ENCODE measurements at places on chromosomes 13 and 19.

GRCh38 chr19:35066691-35067563, 25.4 kb downstream of the HPN start:
- peak; percentile 71 for DNase-seq

DNA sequence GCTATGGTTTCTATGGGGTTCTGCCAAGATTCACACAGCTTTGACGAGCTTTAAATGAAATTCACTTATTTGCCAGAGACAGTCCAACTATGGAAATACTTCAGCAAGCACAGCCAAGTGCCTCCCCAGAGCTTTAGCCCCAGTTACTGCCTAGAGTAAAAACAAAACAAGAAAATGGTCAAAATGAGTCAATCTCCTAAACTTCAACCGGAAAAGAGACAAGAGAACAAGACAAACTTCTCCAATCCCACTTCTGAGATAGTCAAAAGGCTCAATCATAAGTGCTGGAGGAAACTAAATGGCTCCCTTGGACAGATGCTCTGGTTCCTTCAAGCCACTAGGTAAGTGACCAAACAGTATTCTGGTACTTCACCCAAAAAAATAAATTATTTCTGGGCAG, 65.8 kb downstream of the KATNAL1 start:
- DNase-seq: no peak

DNA sequence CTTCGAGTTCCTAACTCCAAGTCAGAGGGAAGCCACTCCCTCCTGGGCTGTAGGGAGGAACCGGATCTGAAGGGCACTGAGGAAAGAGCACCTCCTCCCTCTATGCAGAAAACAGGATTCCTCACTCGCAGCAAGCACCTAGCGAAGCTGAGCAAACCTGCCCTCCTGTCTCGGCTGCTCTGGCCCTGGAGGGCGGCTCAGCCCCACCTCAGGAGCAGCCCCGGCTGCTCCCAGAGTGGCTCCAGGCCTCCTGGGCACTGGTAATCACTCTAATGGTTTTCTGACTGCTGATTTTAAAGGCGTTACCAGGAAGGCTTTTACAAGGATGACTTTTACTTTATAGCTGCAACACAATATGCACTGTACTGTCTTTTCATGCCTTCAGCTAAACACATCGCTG, 312.5 kb downstream of the TEX29 start:
- DNase-seq: no peak

GRCh38 chr13:68506888-68507551, 1276.9 kb upstream of the PCDH9 start:
- DNase-seq: no peak

DNA sequence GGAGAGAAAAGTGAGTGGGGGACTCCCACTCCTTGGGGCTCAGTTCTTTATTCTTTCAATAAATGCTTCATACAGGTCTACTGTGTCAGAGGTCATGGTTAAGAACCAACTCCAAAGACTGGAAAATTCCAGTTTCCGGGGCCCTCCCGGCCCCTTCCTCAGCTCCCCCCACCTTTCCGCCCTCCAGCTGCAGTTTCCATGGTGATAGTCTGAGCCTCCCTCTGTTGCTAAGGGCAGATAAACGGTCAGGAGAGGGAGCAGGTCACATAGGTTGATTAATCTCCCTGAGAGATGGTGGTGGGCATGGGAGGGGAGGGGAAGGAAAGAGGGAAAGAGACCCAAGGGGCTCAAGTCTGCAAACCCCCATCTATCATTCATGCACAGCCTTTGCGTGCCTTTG, 131.5 kb upstream of the USP29 start:
- no peak for DNase-seq

- DNase-seq: peak; percentile 56
Observed at GRCh38 chr13:75485286-75486062, 3.5 kb upstream of the TBC1D4 start.

DNA sequence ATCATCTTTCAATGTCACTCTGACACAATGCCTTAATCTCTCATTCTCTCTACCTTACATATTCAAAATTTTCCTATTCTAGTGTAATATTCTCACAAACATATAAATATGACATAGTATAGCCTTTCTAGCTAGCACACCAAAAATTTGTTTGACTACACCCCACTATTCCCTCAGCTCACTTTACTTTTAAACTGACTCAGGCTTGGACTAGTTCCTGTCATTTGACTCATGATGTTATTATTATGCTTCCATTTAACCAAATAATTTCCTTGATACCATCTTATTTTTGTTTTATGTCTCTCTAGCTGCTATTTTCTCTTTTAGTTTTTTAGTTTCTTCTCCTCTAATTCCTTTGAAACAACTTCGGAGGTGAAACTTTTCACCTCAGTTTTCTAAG, 1745.6 kb upstream of the PCDH20 start:
- DNase-seq: peak; percentile 29

DNA sequence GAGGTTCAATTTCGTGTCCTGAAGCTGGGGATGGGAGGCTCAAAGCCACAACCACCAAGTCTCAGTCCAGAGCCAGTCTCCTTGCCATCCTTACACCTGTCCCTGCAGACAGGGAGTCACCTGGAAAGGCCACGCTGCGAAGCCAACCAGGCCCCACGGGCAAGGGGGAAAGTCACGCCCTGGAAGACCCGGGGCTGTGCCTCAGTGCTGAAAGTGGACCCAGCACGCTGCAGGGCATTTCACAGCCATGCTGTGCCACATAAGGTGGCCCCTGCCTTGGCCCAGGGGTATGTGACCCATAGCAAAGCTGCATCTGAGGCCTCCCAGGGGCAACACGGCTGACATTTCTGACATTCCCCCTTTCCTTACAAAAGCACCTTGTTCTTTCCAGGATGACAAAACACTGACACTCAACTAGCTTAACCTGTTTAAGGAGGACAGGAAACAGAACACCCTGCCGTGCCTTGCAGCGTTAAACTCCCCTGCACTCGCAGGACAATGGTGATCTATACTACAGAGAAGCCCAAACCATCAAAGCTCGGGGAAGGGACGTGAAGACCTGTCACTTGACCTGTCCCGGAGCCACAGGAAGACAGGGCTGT, 14.8 kb downstream of the CHERP start:
- no peak for DNase-seq

- peak; percentile 98 for DNase-seq
Observed at GRCh38 chr13:19845758-19846157, 17.7 kb downstream of the ZMYM5 start.

- DNase-seq: no peak
Observed at GRCh38 chr19:2288818-2289713, 7.1 kb upstream of the PEAK3 start.

GRCh38 chr13:98785405-98785804, 32.9 kb upstream of the SLC15A1 start:
- no peak for DNase-seq

- peak; percentile 86 for DNase-seq
Observed at GRCh38 chr13:36369268-36370107, 23.3 kb upstream of the SPART start.

- no peak for DNase-seq
Observed at GRCh38 chr13:78238911-78239310, 320.3 kb upstream of the EDNRB start.

GRCh38 chr19:47113850-47114651, 475 bp upstream of the ZC3H4 start:
- no peak for DNase-seq

DNA sequence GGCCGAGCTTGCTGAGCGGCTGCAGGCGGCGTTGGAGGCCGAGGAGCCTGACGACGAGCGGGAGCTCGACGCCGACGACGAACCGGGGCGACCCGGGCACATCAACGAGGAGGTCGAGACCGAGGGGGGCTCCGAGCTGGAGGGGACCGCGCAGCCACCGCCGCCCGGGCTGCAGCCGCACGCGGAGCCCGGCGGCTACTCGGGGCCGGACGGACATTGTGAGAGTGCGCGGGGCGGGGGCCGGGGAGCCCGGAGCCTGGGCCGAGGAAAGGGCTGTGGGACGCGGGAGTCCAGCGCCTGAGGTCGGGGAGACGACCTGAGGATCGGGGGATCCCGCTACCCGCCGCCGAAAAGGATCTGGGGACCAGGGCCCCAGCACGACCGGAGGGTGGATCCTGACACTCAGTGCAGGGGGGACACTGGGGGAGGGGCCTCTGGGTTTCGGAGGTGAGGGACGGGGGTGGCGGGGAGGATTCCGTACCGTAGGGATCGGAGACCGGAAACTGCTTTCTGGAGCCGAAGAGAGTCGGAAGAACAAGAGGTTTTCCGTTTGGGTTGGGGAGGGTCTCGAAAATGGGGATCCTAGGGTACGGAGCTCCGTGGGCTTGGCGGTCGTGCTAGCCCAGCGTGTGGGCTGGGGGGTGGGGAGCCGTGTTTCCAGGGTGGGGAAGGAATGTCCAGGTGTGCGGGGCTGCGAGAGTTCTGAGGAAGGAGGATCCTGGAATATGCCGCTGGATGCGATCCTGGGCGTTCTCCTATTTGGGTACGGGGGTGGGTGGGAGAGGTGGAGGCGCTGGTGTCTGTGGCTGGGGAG, 616 bp downstream of the HNRNPUL1 start:
- peak; percentile 40 for DNase-seq

- DNase-seq: no peak
Observed at GRCh38 chr19:38917516-38917915, 5.5 kb upstream of the CCER2 start.

- DNase-seq: no peak
Observed at GRCh38 chr13:111845621-111846351, 221.2 kb upstream of the SOX1 start.

DNA sequence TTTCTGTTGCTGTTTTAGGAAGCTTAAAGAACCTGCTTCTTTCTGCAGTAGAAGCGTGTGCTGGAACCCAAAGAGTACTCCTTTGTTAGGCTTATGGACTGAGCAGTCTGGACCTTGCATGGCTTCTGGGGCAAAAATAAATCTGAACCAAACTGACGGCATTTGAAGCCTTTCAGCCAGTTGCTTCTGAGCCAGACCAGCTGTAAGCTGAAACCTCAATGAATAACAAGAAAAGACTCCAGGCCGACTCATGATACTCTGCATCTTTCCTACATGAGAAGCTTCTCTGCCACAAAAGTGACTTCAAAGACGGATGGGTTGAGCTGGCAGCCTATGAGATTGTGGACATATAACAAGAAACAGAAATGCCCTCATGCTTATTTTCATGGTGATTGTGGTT, 103.1 kb downstream of the TNFRSF19 start:
- peak; percentile 96 for DNase-seq

DNA sequence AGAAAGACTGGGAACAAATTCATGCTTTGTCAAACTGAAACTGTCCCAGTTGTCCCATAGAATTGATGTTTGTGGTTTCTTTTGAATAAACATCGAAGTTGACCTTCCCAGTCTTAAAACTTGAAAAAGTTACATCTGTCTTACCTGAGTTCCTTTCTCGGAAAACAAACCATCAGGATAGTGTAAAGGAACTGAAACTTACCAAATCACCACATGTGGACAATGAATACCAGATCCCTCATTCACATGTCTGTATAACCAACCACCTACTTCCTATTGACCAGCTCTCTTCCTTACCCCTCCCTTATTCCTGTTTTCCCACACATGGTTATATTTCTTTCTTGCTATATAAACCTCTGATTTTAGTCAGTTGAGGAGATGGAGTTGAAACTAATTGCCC, 791.7 kb upstream of the PCDH20 start:
- no peak for DNase-seq

- DNase-seq: no peak
Observed at GRCh38 chr13:24742294-24742693, 21.7 kb upstream of the RNF17 start.

- peak; percentile 92 for DNase-seq
Observed at GRCh38 chr13:98509271-98510155, 67.4 kb downstream of the STK24 start.

GRCh38 chr13:57629821-57630235, 1.7 kb upstream of the PCDH17 start:
- DNase-seq: peak; percentile 62

DNA sequence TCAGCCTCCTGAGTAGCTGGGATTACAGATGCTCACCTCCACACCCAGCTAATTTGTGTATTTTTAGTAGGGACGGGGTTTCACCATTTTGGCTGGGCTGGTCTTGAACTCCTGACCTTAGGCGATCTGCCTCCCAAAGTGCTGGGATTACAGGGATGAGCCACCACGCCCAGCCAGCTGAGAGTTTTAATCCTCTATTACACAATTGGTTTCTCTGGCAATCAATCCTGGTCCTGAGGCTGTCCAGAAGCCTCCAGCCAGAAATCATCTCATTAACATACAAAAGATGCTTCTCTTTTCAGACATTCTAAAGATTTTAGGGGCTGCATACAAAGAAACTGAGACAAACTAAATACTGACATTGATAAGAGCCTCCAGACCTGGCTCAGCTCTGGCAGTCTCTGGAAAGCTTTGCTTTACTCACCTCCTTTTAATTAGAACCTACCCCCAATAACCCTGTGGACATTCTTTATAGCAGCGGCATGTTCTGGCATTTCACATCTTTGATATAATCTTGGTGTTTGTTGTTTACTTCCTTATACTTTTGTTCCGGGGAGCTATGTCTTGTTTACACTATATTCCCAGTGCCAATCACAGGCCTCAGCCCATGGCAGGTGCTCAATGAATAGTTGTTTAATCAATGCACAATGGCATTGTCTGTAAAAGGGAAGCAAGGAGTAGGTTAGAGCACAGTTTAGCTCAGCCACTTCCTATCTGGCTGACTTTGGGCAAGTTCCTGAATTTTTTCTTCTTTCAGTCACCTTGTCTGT, 4.1 kb upstream of the ZNF724 start:
- DNase-seq: no peak

- no peak for DNase-seq
Observed at GRCh38 chr13:114256547-114256946, 21.9 kb downstream of the CDC16 start.

GRCh38 chr13:92537471-92537870, 689.1 kb upstream of the GPC6 start:
- no peak for DNase-seq

GRCh38 chr19:1455002-1455335, 5.0 kb downstream of the APC2 start:
- no peak for DNase-seq

GRCh38 chr13:67273001-67273400, 42.9 kb upstream of the PCDH9 start:
- no peak for DNase-seq

- no peak for DNase-seq
Observed at GRCh38 chr13:35086667-35087066, 144.6 kb downstream of the NBEA start.

GRCh38 chr13:110280231-110280813, 26.6 kb downstream of the COL4A1 start:
- peak; percentile 46 for DNase-seq

- DNase-seq: peak; percentile 58
Observed at GRCh38 chr19:43526884-43527859, at the start of gene ETHE1. Gene ETHE1, minus strand, starts transcription at chr19:43527201. Its CDS starts 24 bp downstream, at chr19:43527177.

GRCh38 chr19:10699650-10700335, 1.4 kb upstream of the QTRT1 start:
- DNase-seq: peak; percentile 78

GRCh38 chr19:2329149-2329478, 630 bp downstream of the SPPL2B start:
- no peak for DNase-seq

- DNase-seq: peak; percentile 83
Observed at GRCh38 chr19:14510311-14511228, 7.6 kb downstream of the DNAJB1 start.

GRCh38 chr19:6056801-6057650, 53.3 kb downstream of the RFX2 start:
- peak; percentile 89 for DNase-seq

DNA sequence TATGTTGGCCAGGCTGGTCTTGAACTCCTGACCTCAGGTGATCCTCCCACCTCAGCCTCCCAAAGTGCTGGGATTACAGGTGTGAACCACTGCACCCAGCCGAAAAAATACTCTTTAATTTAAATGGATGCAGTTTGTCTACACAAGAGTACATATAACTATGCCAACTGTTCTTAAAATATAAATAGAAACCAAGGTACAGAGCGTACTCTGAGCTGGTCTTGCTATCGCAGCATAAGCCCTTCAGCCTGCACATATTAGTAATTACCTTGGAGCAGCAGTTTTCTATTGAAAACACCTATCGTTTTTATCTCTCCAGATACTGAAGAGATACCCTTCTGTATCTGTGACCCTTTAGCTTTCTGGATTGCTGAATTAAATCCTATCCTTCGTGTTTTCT, 3.4 kb downstream of the ZNF682 start:
- DNase-seq: no peak

All from foreskin fibroblast (primary cell).